ENCODE measurements at places on chromosomes 6 and 20.
A peak's percentile ranks its signal among the peaks of the same experiment; 100 is the strongest.

- no peak for DNase-seq
These were observed 98.1 kb upstream of the MARCKS start for GRCh38 chr6:113758826-113759574.

DNA sequence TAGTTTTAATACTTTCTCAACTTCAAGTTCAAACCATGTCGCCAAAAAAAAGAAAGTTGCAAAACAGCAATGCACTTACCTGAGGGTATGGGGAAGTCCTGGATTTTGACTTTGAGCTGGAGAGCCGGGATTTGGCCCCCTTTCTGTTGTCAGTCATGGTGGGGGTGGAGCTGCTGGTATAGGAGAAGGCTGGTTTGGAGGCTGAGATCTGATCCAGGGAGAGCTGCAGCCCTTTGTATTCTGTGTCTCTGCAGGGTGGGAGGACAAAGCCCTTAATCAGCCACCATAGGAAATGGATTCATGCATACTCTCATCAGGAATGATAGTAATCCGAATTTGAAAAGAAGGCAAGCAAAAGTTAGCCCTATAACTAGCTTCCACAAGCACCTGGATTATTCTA lies 44.0 kb downstream of the SIM1 start:
- DNase-seq: no peak

GRCh38 chr20:16434062-16434664 lies 139.1 kb downstream of the KIF16B start:
- DNase-seq: peak; percentile 45

- no peak for DNase-seq
These were observed 13.2 kb upstream of the NELFCD start for GRCh38 chr20:58967652-58968429.

DNA sequence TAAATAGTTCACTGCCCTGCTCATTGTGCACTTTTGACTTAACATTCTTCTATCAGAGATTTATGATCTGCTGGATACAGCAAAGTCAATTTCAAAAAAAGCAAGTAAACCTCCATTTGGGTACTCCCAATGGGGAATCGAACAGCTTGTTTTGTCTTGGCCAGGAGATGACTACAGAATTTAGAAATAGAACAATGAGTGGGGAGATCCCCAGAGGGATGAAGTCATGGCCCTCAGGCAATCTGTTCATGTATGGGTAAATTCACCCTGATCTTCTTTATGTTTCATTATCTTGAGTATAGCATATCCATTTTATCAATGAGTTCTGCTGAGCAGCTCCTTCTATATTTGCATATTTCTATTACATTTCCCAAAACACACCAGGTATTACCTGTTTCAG lies 1681.9 kb downstream of the HACE1 start:
- DNase-seq: no peak

- no peak for DNase-seq
These were observed 25.3 kb upstream of the TAAR1 start for GRCh38 chr6:132684272-132684671.
